ENCODE measurements at places on chromosomes 3 and 15.
A peak's percentile ranks its signal among the peaks of the same experiment; 100 is the strongest.

- no peak for DNase-seq
These were observed 26.0 kb upstream of the MRPS22 start for GRCh38 chr3:139317660-139318430.

- DNase-seq, result no peak
These were observed 109.2 kb upstream of the NANOGP8 start for GRCh38 chr15:35194296-35194695.

GRCh38 chr3:69993757-69994156 is 5.8 kb upstream of the SAMMSON start:
- DNase-seq, result no peak

DNA sequence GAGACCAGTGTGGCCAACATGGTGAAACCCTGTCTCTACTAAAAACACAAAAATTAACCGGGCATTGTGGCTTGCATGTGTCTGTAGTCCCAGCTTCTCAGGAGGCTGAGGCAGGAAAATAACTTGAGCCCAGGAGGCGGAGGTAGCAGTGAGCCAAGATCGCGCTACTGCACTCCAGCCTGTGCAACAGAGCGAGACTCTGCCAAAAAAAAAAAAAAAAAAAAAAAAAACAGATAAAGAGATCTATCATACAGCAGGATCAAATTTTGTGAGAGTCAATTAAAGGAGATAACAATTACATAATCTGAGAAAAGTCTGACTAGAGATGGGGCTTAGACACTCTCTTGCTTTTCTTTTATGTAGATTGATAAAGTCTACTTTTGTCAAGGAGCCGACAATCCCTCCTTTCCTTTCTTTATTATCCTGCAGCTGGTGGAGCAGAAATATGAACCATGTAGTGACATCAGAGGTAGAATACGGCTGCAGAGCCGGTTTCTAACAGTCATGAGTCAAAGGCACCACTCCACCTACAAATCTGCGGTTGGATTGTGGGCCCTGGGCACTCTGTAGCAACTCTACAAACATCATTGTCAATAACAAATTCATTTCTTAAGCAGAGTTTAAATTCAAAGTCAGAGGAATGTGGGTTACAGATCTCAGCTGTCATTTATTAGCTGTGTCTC is 9.0 kb downstream of the C2CD4A start:
- DNase-seq, result no peak

- DNase-seq, result peak; percentile 31
These were observed 53.2 kb downstream of the TM4SF4 start for GRCh38 chr3:149527531-149528339.

DNA sequence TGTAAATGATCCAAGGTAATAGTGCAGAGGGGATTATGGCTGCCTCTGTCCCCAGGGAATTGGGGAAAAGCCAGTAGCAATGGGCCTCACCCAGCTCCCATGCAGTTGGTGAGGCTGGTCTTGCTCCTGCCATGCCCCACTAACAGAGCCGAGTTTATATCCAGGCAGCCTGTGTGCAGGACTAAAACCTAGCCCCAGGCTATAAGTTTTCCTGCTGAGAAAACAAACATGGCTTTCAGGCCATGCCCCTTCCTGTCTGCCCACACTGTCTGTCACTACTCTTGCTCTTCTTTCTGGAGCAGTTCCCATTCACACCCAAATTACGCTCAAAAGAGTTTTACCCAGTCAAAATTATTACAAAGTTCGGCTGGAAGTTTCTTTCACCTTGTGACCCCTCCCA is 73.5 kb upstream of the SPATA16 start:
- DNase-seq, result no peak

DNA sequence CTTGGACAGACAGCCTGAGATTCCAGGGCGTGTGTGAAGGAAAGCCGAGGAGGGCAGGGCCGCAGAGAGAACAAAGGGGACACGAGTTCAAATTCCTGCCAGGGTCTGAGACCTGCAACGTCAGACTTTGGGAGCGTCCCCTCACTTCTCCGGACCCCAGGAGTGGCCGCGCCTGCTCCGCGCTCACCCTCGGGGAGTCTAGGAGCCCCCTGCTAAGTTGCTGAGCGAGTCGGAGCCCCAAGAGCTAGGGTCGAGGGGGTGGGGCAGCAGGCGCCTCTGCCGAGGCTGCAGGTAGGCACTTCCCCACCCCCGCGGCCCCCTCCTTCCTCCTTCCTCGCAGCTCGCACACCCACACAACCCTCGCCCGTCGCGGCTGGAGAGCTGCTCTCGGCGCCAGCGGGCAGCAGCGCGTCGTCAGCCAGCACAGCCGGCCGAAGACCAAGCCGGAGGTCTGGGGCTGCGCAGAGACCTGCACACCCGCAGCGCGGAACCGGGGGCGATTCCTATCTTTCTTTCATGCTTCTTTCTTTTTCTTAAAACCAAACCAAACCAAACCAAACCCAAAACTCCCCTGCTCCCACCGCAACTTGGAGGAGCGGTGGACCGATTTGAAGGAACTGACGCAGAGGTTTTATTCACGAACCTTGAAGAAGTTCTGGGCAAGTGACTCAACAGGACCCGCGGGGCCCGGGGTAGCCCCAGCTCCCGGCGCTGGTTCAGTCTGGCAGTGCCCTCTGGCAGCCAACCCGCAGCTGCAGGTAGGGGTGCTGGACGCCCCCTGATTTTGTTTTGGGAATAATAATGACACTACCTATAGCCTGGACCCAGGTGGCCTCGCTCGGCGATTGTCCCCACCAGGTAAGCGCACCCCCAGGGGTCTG is at the start of gene ANKRD34C:
Gene ANKRD34C (plus strand): TSS at position 352 of the 881 bp plus-strand sequence. CDS start 10,563 bp downstream, outside the sequence.
- no peak for DNase-seq

DNA sequence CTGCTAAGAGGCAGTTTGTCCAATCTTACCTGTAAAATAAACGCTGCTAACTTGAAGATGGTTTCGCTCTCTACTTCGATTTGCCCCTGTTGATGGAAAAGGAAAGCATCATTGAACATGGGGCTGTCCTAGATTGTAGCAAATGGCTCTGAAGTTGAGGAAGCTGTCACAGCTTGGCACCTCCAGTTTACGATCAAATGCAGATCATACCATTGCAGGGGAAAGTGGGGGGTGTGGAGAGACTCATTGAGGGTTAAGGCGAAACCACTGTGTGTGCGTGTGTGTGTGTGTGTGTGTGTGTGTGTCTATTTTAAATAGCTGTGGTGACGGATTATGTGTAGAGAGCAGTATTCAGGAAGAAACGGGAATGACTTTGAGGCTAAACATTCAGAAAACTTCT is 127.6 kb upstream of the LMOD3 start:
- peak; percentile 54 for DNase-seq

GRCh38 chr3:15495461-15496340 is 25.8 kb downstream of the COLQ start:
- DNase-seq, result no peak

- DNase-seq, result no peak
These were observed 582.8 kb upstream of the CCDC54 start for GRCh38 chr3:106794442-106794841.

DNA sequence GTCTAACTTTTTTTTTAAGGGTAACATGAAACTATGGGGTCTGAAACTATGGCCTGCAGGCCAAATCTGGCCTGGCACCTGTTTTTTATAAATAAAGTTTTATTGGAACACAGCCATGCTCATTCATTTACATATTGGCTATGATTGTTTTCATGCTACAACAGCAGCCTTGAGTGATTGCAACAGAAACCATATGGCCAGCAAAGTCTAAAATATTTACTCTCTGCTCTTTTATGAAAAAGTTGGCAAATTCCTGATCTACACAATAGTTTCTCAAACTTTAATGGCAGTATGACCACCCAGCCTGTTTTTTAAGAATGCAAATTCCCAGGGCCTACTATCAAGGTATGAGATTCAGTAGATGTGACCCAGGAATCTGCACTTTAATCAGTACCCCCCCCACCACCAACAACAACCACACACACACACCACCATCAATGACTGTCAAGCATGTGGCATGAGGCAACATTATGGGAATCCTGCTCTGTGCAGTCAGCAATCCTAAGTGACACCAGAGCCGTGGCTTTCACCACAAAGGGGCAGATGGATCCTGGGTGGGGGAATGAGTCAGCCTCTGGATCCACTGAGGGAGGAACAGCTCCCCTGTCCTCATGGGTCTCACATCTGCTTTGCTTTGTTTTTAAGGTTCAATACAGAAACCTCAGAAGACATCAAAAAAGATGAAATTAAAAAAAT is 142.8 kb downstream of the NTRK3 start:
- DNase-seq, result no peak

DNA sequence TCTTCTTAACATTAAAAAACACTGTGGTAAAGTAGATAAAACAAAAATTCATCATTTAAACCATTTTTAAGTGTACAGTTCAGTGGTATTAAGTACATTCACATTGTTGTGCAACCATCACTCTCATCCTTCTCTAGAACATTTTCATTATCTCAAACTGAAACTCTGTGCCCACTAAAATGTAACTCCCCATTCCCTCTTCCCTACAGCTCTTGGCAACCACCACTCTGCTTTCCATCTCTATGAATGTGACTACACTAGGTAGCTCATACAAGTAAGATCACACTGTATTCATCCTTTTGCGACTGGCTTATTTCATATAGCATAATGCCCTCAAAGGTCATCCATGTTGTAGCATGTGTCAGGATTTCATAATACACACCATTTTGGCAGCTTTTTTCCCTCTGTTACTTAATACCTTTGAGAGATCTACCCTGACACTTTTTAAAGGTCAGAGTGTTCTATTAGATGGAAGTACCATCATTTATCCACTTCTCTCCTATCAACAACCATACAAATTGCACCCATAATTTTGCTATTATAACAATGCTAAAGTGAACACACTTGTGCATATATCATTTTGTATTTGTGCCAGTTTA is 42.9 kb upstream of the FRMD4B start:
- no peak for DNase-seq

Measured in small intestine (tissue), 16 donors.